ENCODE measurements at places on chromosomes 4 and X.

- DNase-seq = no peak
Observed at GRCh38 chr4:32789026-32789608, 2068.9 kb downstream of the PCDH7 start.

DNA sequence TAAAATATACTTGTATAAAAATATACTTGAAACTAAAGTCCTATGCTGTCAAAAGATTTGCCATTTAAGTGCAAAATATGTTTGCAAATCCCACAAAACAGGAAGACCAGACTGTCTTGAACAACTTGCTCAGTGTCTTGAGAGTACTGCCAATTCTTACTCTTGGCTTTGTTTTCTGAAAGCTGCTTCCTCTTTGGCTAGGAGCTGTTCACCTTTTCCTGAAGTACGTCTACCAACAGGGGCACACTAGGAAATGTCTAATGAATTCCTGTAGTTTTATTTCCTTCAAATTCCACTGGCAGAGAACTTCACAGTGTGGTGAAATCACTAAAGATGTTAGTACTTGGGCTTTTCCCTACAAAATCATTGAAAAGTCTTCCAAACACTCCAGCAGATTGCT, 46.4 kb upstream of the ABCG2 start:
- no peak for DNase-seq

DNA sequence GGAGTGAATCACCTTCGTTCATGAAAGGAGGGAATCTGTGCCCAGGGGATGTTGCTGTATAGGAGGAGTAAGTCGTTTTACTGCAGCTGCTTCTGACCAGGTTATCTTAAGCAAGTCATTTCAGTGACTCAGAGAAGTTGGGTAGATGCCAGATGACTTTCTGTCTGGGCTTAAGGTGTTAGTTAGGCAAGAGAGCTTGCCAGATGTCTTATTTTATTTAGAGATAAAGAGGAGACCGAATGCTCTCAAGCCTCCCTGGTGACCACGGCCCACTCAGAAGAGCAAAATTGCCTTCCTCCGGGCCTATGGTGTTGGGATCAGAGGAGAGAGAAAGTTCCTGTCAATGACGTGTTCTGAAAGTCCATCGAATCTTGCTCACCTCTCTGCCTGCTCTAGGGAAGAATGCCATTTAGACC, 16.3 kb upstream of the ZNF827 start:
- DNase-seq = no peak

GRCh38 chr4:38266616-38267015, 306.4 kb downstream of the PTTG2 start:
- DNase-seq = no peak

DNA sequence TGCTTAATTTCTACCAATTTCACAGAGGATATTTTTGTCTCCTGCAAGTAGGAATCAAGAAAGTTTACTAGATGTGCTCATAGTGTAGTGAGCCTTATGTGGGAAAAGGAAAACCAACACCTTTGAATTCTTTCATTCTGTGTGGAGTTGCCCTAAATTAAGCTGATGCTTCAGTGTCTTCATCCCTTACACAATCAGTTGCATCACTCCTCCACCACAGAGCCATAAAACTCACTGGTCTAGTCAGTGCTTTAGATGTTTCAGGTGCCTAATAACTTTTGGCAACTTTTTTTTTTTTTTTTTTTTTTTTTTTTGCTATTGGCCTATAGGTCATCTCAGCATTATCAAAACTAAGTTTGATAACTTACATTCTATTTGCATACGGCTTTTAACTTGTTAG, 41.5 kb downstream of the HHIP start:
- DNase-seq = no peak

DNA sequence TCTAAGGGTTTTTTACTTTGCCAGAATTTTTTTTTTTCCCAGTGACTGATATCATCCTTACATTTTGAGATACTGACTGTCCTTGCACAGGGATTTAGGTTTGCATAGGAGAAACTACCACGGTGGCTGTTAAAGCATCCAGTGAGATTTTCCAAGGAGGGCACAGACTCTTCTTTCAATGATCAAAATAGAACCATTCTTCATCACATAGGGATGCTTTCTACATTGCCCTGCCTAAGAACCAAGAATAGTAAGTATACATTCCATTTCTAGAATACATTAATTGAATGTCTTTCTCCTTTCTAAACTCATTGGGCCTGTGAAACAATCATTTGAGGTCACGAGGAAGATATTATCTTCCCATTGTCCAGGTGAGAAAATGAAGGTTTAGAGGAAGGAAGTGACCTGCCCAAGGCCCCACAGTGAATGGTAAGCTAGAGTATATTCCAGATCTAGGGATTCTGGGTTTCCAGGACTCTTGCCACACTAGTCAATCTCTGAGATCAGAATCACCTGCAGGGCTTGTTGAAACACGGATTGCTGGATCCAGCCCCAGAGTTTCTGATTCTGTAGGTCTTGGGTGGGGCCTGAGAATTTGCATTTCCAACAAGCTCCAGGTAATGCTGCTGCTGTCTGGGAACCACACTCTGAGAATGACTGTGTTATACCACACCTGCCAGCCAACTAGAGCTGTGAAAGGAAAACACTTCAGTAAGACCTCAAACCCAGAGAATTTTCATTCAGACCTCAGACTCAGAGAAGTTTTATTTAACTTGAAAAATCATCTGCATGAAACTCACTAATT, 17.7 kb upstream of the TMEM154 start:
- DNase-seq = no peak

DNA sequence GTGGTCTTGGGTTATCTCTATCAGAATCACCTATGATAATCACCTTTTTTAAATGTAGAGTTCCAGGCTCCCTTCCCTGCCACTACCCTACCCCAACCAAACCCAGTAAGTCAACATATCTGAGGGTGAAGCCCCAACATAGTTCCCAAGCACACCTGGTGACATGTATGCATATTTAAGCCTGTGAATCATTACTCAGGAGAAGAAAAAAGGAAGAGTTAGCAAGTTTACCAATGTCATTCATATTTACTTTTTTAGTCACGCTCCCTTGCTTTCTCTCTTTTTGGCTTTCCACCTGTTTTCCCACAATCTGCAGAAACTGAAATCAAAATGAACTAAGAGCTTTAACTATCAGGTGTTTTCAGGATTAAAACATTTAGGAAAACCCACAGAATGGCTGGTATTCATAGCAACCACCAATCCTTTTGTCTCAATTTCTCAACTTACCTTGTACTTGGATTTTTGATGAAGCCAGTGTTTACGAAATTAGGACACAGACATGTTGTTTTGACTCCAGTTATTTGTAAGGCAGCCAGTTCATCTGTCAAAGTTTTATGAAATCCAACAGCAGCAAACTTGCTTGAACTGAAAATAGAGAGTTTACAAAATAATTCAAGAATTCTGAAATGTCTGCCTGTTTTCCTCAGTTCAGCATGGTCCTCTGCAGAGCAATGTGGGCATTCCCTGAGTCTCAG, 34.0 kb downstream of the HSD17B11 start:
- no peak for DNase-seq

DNA sequence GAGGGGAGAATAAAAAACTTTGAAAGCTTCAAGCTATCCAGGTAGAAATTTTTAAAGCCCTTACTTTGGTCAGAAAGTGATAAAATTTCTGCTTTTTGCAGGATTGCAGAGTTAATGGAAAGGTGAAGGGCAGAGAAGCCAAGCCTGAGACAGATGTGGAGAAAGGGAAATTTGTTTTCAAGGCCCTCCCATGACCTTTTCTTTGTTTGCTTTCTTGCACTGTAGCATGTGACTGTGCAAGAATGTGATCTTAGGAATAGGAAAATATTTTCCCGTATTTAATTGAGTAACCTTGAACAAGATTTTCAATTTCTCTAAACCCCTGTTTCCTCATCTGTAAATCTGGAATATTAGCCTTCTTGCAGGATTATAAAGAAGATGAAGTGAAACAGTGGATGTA, 307.2 kb downstream of the PPARGC1A start:
- no peak for DNase-seq
